MG63 (cell line): ENCODE measurements at places on chromosomes 16 and 17. TPM values are rescaled to one million over a fixed set of nuclear protein-coding genes. Genes with fewer than 3 reads are reported as not detected.

DNA sequence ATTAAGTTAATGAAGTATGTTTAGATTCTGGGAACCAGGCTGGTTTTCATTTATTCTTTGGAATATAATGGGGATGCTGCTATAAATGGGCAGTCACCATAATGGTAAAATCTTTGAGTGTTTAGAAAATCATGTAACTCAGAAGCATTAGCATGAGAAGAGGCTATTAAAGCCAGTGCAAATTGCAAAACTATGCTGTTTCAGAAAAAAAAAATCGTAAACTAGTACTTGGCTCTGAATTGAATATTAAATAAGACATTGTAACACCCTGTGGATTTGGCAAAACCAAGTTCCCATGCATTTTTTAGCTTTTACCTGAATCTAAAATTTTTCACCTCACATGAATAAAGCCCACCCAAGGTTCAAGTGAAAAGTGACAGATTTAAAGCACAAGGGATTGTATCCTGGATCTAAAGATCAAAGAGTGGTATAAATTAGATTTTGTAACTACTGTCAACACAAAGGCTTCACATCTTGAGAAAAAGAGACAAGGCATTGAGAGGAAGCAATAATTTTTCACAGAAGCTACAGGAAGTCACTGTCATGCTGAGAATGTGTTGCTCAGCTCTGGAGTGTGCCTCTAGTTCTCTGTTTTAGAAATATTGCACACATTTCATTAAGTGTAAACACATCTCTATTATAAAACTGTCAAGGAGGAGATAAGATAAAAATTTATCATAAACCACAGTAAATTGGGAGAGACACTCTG, 142.2 kb downstream of the ABCA8 start:
- DNase-seq = no peak

CCL14 gene
- not detected in 2 replicates for total RNA-seq

CMTM2 gene
- not detected in 2 replicates for total RNA-seq

- no peak for DNase-seq
These were observed 170.3 kb downstream of the FOXL1 start for GRCh38 chr16:86748652-86749051.

DNA sequence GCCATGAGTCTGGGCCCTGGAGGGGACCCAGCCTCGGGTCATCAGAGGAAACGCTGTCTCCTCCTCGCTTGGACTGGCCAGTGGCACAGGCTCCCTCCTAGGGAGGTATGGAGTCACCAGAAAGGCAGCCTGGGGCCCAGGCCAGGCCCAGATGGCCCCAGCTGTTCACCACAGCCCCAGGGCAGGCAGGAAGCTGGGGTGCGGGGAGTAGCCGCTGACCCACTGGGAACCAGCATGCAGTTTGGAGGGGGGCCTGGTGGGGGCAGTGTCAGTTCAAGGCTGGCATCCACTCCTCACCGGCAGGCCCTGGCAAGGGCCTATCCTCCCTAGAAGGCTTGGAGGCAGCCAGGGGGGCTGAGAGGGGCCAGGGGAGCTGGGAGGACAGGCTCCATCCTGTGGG, 48.8 kb downstream of the SDK2 start:
- DNase-seq = peak; percentile 94

GRCh38 chr16:89216315-89217137, 977 bp upstream of the ZNF778 start:
- peak; percentile 46 for DNase-seq

DNA sequence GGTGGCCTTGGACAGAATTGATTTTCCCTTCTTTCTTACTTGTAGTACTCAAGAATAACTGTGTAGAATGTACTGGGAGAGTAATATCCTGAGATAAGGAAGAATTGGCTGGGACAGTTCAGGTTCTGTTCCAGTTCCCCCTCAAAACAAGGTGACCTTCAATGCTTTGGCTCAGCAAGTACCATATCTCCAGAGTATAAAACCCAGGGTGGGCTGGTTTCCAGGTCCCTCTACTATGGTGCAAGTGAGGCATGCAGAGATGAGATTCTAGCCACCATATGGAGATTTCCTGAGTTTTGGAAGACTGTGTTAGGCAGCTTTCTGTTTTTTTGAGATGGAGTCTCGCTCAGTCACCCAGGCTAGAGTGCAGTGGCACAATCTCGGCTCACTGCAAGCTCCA, 18.1 kb upstream of the DLX3 start:
- no peak for DNase-seq

NLGN2 gene
- total RNA-seq = 0.54 and 1.0 TPM in 2 replicates

KRTAP3-3 gene
- total RNA-seq = not detected in 2 replicates

DNA sequence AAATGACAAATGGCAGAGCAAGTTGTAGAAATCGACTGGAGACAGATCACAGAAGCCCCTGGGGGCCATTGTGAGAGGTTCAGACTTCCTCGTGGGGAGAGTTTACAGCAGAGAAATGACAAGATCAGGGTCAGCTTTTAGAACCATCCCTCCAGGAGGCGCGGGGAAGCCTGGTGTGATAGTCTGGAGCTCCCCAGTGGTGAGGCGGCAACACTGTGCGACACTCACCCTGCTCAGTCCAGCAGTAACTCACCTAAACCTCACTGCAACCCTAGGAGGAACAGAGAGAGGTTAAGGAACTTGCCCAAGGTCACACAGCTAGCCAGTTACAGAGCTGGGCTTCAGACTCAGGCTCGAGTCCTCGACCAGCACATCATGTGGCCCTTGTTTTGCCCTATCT, 123.4 kb upstream of the IRX3 start:
- no peak for DNase-seq

CUEDC1 gene
- total RNA-seq = 3.0 and 10.2 TPM in 2 replicates

MKS1 gene
- 16.8 and 27.4 TPM in 2 replicates for total RNA-seq

AMFR gene
- total RNA-seq = 296 and 395 TPM in 2 replicates

CES2 gene
- total RNA-seq = 12.8 and 32.7 TPM in 2 replicates

GRAP gene
- not detected in 2 replicates for total RNA-seq

ZNF18 gene
- total RNA-seq = 10.2 and 19.1 TPM in 2 replicates

DNA sequence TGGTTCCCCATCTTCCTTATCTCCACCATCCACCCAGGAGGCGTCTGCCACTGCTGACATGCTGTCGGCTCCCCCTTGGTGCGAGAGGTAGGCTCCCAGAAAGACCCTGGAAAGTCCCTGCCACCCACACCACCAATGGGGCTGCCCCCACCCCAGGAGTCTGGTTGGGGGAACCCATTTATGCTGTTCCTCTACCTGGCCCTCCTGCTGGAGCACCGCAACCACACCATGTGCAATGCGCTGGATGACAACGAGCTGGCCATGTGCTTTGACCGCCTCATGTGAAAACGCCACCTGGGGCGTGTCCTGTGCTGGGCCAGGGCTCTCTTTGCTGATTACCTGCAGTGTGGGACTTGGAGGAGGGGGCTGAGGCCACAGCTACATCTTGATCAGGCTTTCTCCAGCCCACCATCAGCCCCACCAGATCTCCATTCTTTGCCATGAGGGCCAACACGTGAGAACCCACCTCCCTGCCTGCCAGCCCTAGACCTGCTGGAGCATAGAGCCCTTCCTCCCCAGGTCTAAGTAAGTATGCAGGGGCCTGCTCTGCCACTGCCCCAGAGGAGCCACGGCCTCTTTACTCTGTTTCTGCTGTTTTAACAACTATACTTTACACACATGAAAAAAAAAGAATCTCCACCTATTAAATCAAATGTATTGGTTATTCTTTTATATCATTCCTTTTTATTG, 7.9 kb upstream of the ALDH3A1 start:
- no peak for DNase-seq

DNA sequence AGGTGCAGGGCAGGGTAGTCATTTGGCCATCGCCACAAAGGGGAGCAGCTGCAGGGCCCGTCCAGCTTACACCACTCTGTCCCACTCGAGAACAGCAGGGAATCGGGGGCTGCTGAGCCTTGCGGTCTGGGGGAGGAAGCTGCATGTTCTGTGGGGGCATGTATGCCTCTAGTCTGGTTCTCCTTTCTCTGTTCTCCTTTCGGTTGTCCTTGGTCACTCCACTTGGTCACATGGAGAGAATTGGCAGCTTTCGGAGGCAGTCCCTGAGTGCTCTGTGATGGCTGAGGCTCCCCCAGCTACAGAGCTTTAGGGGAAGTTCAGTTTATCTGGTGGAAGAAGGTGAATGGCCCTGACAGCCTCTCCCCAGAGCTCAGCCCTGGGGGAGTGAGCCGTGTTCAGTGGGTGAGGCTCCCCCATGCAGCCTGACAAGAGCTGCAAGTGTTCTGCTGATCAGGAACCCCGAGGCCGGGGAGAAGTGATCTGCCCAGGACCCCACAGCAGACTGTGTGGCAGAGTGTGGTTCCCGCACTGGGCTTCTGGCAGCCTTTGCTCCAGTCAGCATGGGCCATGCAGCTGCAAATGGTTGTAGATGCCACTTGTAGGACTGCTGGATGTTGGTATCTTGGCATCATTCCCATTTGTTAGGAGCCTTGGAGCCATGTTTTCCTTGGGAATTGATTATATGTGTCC, 22.3 kb upstream of the SMPD3 start:
- no peak for DNase-seq

SLC16A11 gene
- not detected in 2 replicates for total RNA-seq

KRTAP9-8 gene
- total RNA-seq = not detected in 2 replicates

DNA sequence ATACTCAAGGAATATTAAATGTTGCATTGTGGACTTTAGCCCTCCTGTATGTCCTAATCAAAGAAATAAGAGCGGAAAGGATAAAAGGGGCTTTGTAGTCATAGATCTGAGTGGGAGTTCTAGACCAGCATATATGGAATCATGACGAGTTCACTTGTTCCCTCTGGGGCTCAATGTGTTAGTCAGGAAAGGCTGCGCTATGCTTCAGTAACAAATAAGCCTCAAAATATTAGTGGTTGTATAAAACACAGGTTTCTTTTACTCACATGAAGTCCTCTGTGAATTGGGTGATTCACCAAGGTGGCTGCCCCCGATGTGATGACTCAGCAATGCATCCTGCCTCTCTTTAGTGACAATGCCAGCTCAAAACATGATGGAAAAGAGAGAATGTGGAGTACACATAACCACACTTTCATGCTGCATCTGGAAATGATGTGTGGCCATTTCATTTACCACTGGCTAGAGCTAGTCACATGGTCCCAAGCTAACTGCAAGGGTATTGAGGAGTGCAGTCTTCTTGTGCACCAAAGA, 63.3 kb upstream of the IRX5 start:
- DNase-seq = peak; percentile 44

- DNase-seq = no peak
These were observed 380.4 kb upstream of the EEF2KMT start for GRCh38 chr16:5478036-5478435.

GRCh38 chr17:44910231-44911106, 4.8 kb downstream of the GFAP start:
- DNase-seq = no peak

GRCh38 chr16:74076568-74076967, 220.0 kb upstream of the PSMD7 start:
- no peak for DNase-seq

TEPSIN gene
- 19.5 and 20.4 TPM in 2 replicates for total RNA-seq

DNA sequence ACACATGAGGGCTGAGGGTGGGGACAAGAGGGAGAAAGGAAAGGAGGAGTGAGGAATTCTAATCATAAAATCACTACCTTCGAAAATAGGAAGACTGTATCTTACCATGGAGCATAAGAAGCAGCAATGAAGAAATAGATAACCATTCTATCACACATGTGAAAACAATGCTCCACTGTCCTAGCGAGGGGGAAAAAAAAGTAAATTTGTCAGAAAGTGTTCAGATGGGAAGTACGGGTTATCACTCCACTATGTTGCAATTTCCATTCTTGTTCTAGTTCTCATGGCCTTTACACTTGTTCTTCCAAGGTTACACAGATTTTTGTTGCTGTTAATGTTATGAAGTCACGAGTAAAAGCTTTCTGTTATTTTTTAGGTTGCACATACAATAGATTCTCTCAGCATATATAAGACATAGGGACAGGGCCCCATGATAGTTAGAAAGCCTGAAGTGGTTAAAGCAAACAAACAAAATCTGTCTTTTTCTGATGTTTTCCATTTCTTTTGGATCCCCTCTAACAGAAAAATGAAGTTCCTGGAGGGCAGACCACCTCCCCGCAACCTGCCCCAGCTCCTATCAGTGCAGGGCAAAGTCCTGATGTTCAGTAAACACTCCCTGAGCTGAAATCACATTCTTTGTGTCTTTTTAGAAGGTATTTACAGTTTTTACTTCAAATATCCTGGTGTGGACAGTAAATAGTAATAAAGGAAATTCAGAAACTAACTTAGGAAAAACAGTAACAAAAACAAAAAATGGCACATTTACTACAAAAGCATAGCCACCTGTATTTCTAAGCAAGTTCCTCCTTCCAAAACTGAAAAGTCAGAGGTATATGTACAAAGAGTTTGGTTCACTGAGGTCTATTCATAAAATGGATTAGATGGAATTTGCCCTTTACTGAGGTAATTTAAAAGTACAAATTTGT, 13.7 kb downstream of the MMD start:
- no peak for DNase-seq

DNA sequence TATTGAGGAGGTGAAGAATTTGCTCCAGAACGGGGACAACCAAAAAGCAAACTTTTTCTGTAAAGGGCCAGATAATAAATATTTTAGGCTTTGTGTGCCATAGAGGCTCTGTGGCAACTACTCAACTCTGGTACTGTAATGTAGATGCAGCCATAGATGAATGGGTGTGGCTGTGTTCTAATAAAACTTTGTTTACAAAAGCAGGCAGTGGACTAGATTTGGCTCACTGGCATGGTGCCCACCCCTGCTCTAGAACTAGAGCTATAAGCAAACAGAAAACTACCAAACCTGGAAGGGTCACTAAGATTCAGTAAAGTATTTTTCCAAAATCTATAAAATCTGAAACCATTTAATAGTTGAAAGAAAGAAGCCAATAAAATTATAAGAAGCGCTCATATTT, 24.6 kb upstream of the SMURF2 start:
- no peak for DNase-seq

RASL10B gene
- 1.2 and 2.6 TPM in 2 replicates for total RNA-seq
